ENCODE measurements at places on chromosomes 7 and 10.
A peak's percentile ranks its signal among the peaks of the same experiment; 100 is the strongest.

DNA sequence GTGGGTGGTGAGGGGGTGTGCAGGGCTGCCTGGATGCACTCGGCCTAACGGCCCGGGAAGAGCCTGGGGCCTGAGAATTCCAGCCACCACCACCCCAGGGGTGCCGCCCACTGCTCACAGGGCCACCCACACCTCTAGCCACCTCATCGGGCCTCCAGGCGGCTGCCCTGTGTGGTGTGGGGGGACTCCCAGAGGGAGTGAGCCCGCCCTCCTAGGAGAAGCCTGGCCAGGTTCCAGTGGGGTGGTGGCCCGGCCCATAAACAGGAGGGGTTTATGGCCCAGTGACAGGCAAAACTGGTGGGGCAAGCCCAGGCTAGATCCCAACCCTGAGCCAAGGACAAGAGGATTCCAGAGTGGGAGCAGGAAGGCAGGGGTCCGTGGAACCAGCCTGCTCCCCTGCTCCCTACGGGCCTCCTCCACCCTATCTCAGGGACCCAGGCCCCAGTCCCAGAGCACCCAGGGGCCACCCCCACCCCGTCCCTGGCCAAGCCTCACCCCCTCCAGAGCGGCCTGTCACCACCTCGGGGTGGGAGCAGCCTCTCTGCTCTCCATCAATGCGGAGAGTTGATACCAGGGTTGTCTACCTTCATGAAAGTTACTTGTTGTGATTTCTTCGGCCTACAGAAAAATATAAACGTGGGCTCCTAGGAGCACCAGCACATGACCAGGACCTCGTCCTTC lies 20.2 kb upstream of the PDGFA start:
- no peak for DNase-seq

GRCh38 chr10:50506861-50507573 lies 116.7 kb downstream of the SGMS1 start:
- no peak for DNase-seq

DNA sequence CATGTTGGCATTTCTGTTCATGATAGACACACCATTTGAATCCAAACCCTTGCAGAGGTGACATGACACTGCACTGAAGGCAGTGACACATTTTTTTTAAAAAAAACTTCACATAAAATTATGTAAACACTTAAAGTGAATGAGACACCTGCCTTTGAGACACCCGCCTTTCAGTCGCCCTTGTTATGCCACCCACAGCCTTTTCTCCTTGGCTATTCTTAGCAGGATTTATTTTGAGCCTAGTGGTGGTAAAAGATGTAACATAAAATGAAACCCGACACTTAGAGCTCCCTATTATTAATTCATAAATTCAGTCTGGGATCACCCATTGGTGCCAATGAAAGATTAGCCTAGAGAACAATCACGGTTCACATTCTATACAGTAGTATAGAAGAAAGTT lies 161.3 kb downstream of the DYNC1I1 start:
- peak; percentile 84 for DNase-seq

DNA sequence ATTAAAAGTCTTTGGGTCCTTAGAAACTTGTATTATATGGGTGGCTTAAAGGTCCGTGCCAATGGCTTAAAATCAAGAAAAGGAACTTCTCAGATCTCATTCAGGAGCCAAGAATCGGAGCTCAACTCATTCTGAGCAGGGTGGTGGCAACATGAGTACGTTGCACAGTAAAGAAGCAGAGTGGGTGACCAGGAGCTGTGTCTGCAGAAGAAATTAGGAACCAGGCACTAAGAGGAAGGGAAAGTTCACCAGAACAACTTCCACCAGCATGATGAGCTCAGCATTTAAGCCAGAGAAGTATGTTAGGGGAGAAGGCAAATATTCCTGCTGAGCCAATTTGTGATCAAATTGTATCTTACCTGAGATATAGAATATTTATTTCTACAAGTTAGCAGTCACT lies 236.0 kb upstream of the NRP1 start:
- DNase-seq, result no peak

GRCh38 chr7:107103369-107103768 lies 58.9 kb downstream of the PRKAR2B start:
- no peak for DNase-seq

DNA sequence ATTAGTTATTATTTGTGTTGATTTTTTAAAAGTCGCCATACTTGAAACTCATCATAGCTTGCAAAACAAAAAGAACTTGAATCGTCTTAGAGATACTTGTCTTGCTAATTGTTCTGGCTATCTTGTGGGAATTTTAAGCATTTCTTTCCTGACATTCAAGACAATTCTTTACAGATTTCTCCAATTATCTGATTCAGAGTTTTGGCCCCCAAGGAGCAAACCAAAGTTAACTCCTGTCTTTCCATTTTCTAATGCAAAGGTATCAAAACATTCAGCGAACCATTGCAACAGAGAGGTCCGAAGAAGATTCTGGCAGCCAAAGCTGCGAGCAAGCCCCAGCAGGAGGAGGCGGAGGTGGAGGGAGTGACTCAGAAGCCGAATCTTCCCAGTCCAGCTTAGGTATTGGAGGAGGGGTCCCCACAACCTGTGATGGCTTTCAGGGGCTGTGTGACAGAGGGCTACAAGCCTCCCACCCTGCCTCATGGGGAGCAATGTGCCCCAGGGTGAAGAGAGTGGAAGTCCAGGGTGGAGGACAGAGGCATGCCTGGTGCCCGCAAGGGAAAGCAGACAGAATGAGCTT lies 119.4 kb upstream of the STK17A start:
- DNase-seq, result no peak

DNA sequence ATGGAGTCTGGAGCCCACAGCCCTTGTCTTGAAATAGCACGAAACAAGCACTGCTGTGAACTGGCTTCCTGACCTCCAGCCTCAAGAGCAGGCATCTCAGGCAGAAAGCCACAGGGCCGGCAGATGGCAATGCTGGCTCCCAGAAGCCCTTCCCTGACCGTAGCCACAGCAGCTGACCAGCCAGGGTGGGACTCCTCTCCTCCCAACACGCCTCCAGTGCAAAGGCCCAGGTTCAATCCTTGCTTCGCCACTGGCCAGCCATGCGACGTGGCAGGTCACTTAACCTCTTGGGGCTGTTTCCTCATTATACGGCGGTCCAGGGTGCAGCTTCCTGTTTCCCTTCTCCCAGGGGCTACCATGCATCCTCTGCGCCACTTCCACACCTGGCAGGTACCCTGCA lies 12.8 kb downstream of the PRKAG2 start:
- DNase-seq, result no peak

DNA sequence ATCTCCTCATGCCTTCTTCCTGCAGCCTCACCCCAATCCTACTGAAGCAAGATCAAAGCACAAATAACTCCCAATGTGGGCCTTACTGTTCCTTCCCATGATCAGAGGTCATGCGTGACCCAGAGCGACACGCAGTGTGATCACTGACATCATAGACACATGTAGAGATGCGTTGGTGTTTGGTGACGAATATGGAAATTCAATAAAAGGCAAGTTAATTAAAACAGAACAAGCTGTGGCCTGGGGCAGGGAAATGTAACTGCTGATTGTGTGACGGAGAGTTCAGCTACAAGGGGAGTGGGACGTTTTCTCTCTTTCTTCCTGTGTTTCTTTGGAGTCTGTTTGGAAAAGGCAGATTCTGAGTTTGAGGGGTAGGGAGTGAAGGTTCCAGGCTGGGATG lies 34.8 kb upstream of the CARD11 start:
- DNase-seq, result no peak

DNA sequence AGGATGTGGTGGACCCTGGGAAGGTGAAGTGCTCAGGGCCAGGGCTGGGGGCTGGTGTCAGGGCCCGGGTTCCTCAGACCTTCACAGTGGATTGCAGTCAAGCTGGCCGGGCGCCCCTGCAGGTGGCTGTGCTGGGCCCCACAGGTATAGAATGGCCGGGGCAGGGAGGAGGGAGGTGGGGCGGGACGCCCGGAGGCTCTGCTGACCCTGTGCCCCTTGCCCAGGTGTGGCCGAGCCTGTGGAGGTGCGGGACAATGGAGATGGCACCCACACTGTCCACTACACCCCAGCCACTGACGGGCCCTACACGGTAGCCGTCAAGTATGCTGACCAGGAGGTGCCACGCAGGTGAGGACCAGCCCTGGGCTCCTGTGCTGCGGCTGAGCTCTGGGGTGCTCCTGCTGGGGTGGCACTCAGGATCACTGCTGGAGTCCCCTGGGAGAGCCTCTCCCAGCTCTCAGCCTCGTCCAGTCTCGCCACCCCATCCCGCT lies 14.9 kb upstream of the ATP6V1F start:
- no peak for DNase-seq

DNA sequence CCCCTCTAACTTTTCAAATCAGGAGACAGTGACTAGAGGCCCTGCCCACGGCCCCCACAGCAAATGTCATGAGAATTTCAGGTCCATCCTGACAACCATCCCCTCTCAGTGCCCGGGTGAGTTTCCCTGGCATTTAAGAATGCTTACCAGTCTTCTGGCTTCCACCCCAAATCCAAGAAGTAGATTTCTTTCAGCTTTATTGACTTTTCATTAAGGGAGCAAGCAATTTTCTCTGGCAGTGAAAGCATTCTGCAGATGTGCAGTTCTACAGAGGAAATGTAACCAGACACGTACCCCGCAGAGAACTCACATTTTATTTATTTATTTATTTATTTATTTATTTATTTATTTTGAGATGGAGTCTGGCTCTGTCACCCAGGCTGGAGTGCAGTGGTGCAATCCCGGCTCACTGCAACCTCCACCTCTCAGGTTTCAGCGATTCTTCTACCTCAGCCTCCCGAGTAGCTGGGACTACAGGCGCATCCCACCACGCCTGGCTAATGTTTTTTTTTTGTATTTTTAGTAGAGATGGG lies 120.9 kb upstream of the KCTD7 start:
- DNase-seq, result no peak

DNA sequence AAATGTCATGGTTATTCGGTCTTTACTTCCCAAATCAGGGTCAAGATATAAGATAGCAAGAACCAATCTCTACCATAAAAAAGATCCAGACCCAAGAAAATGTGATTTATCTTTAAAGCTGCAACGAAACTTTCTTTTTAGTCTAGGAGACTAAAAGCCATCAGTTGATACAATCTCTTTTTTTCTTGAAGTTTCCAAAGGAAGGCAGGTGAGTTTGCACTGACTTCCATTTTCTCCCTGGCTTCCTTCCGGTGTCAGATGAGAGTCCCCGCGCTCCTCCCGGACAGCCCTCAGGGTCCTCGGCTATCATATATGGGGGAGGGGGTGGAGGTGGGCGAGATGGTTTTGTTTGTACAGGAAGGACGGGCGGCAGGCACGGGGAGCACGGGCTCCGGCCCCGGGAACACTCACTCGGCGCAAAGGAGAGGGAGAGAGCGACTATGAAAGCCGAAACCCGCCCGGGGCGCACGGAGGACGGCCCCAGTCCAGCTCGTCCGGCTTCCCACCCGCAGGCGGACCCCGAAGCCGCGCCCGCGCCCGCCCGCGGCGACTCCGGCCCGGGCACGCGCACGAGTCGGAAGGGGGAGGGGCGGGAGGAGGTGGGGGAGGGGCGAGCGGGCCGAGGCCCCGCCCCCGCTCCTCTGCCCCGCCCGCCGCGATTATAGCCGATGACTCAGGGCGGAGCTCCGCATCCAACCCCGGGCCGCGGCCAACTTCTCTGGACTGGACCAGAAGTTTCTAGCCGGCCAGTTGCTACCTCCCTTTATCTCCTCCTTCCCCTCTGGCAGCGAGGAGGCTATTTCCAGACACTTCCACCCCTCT lies at the start of gene BAG3:
TSS of gene BAG3 (plus strand) at position 689 of the 822 bp plus-strand sequence. CDS start 296 bp downstream, outside the sequence.
- peak; percentile 62 for DNase-seq

DNA sequence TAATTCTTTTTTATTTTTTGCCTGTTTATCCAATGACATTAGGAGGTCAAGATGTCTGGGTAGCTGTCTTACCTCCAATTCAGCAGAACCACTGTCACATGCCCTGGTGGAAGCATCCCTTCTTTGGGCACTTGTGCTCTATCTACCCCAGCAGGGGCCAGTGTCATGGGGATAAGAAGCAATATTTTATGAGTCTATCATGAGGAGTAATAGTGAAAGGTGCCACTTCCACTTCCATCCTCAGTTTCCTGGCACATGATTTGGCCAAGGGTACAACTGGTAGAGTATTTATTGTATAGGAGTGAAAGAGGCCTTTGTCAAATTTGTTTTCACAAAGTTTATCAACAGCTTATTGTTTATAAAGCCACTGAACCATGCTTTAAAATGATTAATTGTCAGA lies 112.5 kb downstream of the CCDC71L start:
- no peak for DNase-seq

DNA sequence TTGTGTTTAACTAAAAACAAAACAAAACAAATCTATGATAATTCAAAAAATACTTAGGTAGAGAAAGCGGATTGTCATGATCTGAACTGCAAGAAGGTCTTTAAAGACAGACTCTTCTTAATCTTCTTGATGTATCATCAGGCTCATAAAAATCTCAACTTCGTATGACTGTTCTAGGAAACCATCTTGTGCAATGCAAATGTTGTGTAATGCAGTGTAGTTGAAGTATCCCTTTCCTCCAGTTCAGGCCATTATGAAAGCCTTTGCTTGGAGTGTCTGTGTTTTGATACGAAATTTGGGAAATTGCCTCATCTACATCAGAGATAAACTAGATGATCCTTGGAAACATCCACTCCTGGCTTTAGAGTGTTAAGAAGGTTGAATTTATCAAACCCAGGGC lies 30.9 kb downstream of the CDK1 start:
- no peak for DNase-seq

DNA sequence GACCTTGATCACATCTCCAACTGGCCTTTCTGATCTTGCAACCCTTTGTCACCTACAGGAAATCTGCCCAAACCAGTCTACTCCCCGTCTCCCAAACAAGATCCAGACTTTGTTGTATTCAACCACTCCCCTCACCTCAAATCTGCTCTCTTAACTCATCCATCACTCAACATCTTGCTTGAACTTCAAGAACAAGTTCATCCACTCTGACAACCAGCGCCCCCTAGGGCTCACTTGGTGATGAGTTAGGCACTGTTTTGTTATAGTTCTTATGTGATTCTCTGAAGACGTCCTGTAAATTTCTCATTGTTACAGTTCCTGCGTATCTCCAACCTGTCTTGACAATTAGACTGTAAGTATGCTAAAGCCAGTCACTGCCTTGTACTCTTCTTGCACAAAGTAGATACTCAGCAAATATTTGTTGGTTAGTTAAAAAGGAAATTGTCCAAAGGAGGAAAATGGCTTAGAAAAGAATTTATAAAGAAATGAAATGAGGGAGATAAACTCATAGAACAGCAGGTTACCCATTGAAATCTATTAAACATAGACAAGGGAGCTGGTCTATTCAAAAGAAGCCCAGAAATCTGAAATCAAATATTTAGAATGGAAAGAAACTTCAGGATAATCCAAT lies 5.3 kb downstream of the FRMD4A start:
- no peak for DNase-seq

Data from SHP77 treated with DMSO at 0.1 percent for 48 hours (cell line).